Esophagus squamous epithelium (tissue), 5 donors: ENCODE measurements at places on chromosomes 2 and 18.

DNA sequence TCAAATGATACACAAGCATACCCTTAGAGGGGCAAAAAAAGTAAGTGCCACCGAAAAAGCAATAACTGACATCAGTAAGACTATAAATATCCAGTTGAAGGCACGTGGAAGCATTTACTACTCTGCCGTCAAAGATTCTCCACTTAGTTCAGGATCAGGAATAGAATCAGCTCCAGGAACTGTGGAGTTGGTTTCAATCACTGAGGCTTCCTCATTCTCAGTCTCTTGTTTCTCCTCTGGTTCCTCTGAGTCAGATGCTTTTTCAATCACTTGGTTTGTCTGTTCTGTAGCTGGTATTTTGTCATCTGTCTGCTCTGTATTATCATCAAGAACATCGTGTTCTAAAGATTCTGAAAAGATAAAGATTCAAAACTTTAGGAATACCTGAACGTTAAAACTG is 72.2 kb downstream of the LNPK start:
- no peaks in the 10 kb centered on the region for H3K27me3 ChIP-seq
- no peak for DNase-seq
- H3K4me1 ChIP-seq: no peaks in the 10 kb centered on the region
- H3K36me3 ChIP-seq: no peaks in the 10 kb centered on the region
- no peak overlapping the region for H3K4me3 ChIP-seq

- no peak overlapping the region for H3K4me3 ChIP-seq
- no peak for DNase-seq
- H3K36me3 ChIP-seq: no peaks in the 10 kb centered on the region
- H3K27ac ChIP-seq: no peak overlapping the region
- no peaks in the 10 kb centered on the region for H3K27me3 ChIP-seq
Observed at GRCh38 chr18:60502591-60502990, 130.0 kb upstream of the MC4R start.

GRCh38 chr2:122471753-122472152 is 716.3 kb downstream of the TSN start:
- H3K27me3 ChIP-seq: no peaks in the 10 kb centered on the region
- DNase-seq: no peak
- H3K4me3 ChIP-seq: no peak overlapping the region
- H3K36me3 ChIP-seq: no peaks in the 10 kb centered on the region

DNA sequence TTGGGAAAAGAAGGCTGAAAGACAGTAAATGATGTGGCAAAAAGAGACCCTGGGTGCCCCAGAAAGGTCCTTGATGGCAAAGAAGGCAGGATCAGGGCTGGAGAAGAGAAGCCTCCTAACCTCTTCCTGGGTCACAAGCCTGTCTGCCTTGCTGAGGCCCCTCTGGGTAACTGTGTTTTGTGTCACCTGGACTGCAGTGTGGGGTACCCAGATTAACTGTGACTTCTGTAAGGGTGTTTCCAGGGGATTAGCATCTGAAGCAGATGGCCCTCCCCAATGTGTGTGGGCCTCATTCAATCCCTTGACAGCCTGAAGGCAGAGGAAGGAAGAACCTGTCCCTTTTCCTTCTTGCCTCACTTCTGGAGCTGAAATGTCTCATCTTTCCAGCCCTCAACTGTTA is 35.6 kb upstream of the APCDD1 start:
- no peak overlapping the region for H3K4me3 ChIP-seq
- peak overlapping the region; percentile 48 for H3K27ac ChIP-seq
- DNase-seq: no peak
- no peaks in the 10 kb centered on the region for H3K36me3 ChIP-seq

DNA sequence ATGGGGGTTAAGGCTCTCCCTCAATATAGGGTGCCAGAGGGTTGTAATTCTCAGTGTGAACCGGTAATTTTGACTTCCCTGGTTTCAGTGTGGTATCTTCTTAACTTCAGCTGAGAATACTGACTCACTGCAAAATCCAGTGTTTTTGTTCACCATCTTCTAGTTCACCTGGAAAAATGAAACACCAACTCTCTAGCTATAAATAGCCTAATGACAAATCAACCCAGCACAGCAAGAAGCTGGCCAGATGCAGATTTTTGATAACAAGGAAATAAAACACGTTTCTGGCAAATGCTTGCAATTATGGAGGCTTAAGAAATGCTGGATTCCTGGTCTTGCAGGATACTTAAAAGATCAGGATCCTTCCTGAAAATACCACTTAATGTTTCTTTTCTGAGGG is 192.3 kb downstream of the CLIP4 start:
- no peak overlapping the region for H3K27ac ChIP-seq
- no peak for DNase-seq
- H3K4me1 ChIP-seq: no peaks in the 10 kb centered on the region
- no peaks in the 10 kb centered on the region for H3K27me3 ChIP-seq
